ENCODE measurements at places on chromosomes 13 and 19.
A peak's percentile ranks its signal among the peaks of the same experiment; 100 is the strongest.

GRCh38 chr13:41460930-41461329 lies 3.6 kb downstream of the RGCC start:
- DNase-seq, result no peak

GRCh38 chr19:29260477-29261317 lies 47.7 kb upstream of the UQCRFS1 start:
- no peak for DNase-seq

GRCh38 chr13:32669030-32669646 lies 82.9 kb downstream of the PDS5B start:
- DNase-seq, result no peak

- DNase-seq, result no peak
Observed at GRCh38 chr13:21676611-21677021, 5.7 kb downstream of the FGF9 start.

DNA sequence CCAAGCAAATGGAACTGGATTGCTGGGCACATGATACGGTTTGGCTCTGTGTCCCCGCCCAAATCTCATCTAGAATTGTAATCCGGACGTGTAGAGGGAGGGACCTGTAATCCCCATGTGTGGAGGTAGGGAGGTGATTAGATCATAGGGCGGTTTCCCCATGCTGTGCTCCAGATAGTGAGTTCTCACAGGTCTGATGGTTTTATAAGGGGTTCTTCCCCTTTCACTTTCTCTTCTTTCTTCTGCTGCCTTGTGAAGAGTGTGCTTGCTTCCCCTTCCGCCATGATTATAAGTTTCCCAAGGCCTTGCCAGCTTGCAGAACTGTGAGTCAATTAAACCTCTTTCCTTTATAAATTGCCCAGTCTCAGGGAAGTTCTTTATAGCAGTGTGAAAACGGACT lies 32.6 kb upstream of the MTIF3 start:
- no peak for DNase-seq

DNA sequence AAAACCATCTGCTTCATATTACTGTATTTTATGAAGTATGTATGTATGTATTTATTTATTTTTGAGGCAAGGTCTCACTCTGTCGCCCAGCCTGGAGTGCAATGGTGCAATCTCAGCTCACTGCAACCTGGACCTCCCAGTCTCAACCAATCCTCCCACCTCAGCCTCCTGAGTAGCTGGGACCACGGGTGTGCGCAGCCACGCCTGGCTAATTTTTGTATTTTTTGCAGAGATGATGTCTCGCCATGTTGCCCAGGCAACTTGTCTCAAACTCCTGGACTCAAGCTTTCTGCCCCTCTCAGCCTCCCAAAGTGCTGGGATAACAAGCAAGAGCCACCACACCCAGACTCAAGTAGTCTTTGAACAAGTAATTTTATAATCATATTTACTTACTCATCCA lies 5.5 kb downstream of the KATNAL1 start:
- no peak for DNase-seq

- DNase-seq, result no peak
Observed at GRCh38 chr13:77859450-77859849, 59.2 kb downstream of the EDNRB start.

DNA sequence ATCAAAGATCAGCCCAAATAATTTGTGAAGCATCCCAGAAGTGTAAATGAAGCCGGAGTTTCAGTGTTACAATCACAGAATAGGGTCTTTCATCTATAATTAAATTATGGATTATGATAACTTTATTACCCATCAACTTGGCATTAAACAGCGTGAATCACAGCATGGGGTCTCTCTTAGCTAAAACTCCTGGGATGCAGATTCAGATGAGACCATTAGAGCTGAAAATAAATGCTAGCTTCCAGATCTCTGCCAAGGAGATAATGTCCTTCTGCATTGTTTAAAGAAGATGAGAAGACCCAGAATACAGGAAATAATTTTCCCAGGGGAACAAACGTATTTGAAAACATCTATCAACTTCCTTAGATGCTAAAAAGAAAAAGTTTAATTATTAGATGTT lies 546.0 kb upstream of the PCDH9 start:
- no peak for DNase-seq

GRCh38 chr13:80338781-80339562 lies 2.0 kb downstream of the SPRY2 start:
- DNase-seq, result peak; percentile 60

GRCh38 chr19:15265850-15266248 lies 33.6 kb upstream of the EPHX3 start:
- no peak for DNase-seq

DNA sequence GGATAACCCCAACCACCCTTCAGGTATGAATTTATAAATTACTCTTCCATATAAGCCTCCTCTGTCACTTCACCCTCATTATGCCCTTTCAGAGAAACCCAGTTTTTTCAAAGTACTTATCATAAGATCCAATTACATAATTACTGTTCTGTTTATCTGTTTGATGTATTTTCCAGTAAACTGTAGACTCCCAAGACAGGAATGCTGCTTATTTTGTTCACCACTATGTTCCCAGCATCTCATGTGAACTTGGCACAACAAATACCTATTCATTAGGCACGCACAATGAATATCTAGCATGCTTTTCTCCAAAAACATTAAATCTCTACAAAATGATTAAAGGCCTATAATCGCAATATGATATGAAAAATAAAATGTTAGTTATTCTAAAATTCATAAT lies 13.2 kb downstream of the ENOX1 start:
- no peak for DNase-seq

DNA sequence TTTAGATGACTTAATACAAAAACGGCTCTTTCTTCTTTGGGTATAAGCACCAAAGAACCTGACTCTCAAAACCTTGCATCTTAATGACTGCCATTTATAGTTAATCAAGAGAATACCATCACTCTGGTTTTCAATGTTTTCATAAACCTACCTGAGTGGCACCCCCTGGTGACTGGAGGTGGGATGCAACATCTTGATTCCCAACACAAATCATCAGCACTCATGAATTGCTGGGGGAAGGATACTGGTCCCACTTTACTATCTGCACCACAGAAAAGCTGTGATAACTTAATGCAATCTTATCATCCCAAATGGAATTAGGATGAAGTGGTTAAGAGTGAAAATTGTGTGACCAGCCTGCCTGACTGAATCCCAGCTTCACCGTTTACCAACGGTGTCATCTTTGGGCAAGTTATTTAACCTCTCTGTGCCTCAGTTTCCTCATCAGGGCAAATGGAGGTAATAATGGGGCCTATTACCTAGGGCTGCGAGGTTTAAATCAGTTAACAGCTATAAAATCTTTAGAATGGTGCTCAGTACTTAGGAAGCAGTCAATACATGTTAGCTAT lies 366.4 kb downstream of the KLF12 start:
- DNase-seq, result no peak

DNA sequence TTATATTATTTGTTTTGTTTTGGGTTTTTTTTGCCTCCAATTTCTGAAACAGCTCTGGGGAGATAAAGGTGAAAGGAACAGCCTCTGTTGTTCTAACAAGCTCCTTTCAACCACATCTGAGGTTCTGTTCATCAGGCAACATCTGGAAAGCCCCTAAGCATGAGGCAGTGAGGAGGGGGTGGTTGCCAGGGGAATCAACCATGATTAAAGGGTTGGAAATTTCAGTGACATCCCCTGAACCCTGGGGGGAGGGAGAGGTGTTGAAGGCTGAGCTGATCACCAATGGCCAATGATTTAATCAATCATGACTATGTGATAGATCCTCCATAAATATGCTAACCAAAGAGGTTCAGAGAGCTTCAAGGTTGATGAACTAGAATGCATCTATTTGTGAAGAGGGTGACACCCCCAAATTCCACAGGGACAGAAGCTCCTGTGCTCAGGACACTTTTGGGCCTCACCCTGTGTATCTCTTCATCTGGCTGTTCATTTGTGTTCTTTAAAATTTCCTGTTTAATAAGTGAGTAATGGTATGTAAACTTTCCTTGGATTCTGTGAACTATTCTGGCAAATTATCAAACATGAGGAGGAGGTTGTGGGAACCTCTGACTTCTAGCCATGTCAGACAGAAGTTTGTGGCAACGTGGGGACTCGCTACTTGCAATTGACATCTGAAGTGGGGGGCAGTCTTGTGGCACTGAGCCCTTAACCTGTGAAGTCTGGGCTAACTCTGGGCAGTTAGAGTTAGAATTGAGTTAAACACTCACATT lies 221.3 kb downstream of the NHLRC3 start:
- no peak for DNase-seq

GRCh38 chr13:26831336-26831908 lies 70.8 kb upstream of the GPR12 start:
- DNase-seq, result no peak

- DNase-seq, result no peak
Observed at GRCh38 chr13:110396476-110396875, 89.4 kb downstream of the COL4A2 start.

GRCh38 chr19:11519138-11519537 lies 9.8 kb downstream of the ECSIT start:
- no peak for DNase-seq

- DNase-seq, result peak; percentile 97
Observed at GRCh38 chr19:2944775-2945574, at the start of gene ZNF77. Gene ZNF77, minus strand, starts transcription at chr19:2944971. Its CDS starts 131 bp downstream, at chr19:2944840.

GRCh38 chr13:46109451-46109850 lies 4.6 kb upstream of the CPB2 start:
- no peak for DNase-seq

- DNase-seq, result no peak
Observed at GRCh38 chr13:23050126-23050525, 130.7 kb upstream of the SGCG start.

- DNase-seq, result no peak
Observed at GRCh38 chr19:16608290-16608739, 19.7 kb downstream of the MED26 start.

DNA sequence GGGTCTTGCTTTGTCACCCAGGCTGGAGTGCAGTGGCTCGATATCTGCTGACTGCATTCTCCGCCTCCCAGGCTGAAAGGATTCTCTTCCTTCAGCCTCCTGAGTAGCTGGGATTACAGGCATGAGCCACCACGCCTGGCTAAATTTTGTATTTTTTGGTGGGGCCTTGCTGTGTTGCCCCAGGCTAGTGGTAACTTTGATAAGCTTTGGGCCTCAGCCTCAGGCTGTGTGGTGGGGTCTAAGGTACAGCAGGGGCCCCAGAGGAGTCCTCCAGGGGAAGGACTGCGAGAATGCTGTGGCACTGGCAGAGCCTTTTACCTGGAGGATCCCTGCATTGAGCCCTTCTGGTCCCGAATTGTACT lies 7.2 kb downstream of the DOT1L start:
- DNase-seq, result no peak

- DNase-seq, result no peak
Observed at GRCh38 chr19:23440791-23441190, 45.5 kb upstream of the ZNF91 start.

DNA sequence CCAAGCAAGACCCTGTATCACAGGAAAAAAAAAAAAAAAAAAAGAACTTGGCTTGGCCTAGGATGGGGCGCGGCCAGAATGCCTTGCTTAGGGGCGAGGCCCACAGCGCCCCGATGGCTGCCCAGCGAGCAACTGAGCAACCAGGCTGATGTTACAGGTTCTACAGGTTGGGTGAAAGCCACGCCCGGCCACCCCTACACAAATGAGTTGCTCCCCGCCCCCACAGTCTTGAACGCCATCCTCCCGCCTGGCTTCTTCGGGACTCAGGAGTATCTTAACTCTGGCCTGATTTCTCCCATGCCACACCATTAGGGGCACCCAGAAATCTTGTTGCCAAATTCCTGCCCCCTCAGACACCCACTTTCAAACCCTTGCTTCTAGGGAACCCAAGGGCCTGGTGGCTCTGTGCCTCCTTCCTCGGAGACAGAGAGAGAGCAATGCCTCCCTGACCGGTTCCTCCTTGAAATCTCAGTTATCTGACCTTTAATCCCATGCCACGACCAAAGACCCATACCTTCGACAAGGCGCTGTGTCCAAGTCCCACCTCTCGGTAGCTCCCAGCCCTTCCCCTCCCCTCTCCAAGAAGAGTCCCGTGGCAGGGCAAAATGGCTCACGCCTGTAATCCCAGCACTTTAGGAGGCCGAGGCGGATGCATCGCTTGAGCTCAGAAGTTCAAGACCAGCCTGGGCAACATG lies 1.1 kb upstream of the CBLC start:
- peak; percentile 97 for DNase-seq

- DNase-seq, result no peak
Observed at GRCh38 chr19:50686310-50687032, 33.1 kb downstream of the SHANK1 start.

DNA sequence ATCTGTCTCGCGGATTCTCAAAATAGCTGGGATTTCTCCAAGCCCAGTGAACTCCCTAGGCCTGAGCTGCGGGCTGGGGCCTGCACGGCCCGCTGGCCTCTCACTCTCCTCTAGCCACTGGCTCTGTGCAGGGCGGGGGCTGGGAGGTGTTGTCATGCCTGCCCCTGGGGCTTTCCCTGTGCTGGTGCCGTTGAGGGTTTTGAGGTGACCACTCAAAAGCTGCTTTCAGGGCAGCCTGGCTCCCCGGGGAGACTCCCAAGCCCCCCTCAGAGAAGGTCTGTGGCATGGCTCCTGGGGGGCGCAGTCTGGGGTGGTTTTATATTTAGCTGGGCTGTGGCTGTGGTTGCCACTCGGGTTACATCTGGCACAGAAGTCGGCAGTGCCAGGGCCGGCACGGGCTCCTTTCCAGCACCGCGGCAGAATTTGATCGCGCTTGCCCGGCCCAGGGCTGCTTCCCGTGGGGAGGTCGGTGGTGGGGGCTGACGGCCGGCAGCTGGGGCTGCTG lies 10.0 kb downstream of the NDUFB7 start:
- DNase-seq, result peak; percentile 71

GRCh38 chr13:95455782-95456181 lies 96.7 kb upstream of the CLDN10 start:
- DNase-seq, result no peak

DNA sequence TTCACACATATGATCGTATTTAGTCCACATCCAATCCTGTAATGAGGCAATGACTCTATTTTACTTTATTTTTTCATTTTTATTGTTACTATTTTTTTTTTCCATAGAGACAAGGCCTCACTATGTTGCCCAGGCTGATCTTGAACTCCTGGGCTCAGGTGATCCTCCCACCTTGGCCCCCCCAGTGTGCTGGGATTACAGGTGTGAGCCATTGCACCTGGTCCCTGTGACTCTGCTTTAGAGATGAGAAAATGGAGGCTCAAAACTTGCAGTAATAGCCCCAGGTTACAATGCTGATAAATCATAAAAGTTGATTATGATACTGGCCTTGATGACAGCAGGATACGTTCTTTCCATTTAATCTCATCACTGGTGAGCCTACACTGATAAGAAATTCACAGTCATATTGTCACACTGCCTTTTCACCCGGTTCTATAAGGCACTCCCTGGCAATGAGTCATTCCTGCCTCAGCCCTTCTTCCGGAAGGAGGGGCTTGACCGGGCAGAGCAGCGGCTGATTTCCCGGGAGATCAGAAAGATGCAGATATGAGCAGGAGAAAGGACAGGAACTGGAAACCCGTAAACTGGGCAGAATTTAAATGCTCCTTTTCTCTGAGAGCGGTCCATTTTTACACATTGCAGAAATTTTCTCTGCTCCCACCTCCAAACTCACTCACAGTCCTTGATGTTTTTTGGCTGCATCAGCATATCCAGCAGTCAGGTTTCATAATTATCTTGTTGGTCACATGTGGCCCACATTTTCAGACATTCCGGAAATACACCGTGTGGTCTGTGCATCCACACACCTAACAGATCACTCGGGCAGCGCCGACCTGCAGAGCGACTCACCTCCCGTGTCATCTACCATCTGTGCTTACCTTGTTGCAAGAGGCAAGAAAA lies 616.4 kb downstream of the EFNB2 start:
- DNase-seq, result peak; percentile 77

Data from RWPE2 (cell line).